ENCODE measurements at places on chromosomes 5 and 9. TPM values are rescaled to one million over a fixed set of nuclear protein-coding genes. Genes with fewer than 3 reads are reported as not detected.

Gene LOX
- 320 TPM for total RNA-seq

GRCh38 chr9:126916909-126917308 lies 2.3 kb downstream of the RALGPS1 start:
- no peak for DNase-seq

GRCh38 chr5:114858665-114859437 lies 310.9 kb downstream of the TRIM36 start:
- no peak for DNase-seq

Gene LVRN
- 0.46 TPM for total RNA-seq

DNA sequence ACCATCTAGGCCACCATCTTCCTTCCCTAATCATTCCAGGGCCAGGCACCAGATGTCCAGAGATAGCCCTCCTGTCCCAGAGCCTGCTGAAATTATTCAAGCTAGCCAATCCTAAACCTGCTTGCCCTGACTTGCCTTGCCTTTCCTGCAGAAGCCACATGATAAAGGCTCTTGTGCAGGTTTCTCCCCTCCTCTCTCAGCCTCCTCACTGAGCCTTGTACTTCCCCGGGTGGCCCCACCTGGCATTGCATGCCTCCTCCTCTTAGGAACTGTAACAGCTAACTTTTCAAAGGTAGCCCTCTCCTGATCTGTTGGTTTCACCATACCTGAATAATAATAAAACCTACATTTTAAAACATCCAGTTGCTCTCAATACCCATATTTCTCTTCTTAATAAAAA lies 42.6 kb downstream of the DIRAS2 start:
- DNase-seq = no peak
